ENCODE measurements at places on chromosomes 2 and 18.

DNA sequence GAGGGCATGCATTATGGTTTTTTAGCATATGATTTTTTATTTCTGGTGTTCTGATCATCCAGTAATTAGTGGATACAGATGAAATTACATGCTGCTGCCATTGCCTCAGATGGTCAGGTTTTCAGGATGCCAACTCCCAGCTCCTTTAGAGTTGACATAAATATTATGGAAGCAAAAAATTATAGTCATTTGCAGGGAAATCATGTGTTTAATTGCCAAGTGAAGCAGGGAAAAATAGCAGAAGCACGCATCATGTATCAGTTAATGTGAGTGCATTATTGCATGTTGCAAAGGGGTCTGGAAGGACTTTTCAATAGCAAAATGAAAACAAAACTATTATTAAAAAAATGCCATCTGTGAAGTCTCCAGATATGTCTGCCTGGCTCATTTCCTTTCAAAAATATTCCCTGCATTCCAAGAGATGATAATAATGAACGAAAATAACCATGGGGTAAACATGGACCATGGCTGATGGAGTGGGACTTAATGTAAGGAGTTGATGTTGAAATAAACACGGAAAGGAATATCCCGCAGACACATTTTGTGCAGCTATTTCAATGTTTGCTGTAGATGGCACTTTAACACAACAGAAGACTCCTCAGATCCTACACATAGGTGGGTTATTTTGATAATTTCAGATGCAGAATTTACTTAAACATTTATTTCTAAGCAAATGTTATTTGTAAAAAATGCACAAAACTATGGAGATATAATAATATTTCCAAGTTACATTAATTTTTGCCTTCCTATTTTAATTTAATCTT lies 87.7 kb upstream of the DYNAP start:
- no peak for DNase-seq

GRCh38 chr18:64017870-64018269 lies 48.0 kb downstream of the SERPINB8 start:
- no peak for DNase-seq

- DNase-seq = no peak
Observed at GRCh38 chr18:48719974-48720654, 181.3 kb downstream of the CTIF start.

- no peak for DNase-seq
Observed at GRCh38 chr2:60159519-60159918, 393.9 kb downstream of the BCL11A start.

DNA sequence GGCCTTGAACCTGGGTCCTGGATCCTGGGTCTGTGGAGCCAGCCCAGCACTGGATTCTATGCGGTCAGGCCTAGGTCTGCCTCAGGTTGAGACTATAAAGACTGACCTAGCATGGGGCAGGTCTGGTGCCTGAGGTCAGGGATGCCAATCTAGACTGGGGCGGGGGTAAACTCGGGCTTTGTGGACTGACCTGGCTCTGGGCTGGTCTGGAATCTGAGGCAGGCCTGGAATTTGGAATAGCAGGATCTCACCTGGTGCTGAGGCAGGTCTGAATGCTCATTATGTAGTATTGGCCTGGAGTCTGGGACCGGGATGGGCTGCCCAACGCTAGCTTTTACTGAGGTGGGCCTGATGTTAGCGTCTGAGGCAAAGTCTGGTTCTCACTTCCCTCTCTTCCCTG lies 256.0 kb downstream of the KIAA1328 start:
- DNase-seq = no peak

DNA sequence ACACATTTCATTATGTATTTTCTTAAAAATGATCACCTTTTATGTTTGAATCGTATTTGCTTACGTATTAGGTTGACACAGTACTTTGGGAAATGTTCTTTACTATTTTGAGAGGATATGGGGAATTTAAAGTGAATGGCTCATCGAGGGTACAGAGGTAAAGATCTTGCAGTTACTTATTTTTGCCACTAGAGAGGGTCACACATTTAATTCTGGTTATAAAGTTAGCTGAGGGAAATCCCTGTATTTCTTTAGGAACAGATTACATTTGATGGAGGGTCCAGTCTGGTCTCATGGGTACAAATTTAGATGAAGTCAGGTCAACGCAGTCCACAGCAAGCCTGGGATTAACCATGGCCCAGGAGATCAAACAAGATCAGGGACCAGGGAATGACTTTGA lies 24.5 kb downstream of the DYNC2LI1 start:
- DNase-seq = no peak

DNA sequence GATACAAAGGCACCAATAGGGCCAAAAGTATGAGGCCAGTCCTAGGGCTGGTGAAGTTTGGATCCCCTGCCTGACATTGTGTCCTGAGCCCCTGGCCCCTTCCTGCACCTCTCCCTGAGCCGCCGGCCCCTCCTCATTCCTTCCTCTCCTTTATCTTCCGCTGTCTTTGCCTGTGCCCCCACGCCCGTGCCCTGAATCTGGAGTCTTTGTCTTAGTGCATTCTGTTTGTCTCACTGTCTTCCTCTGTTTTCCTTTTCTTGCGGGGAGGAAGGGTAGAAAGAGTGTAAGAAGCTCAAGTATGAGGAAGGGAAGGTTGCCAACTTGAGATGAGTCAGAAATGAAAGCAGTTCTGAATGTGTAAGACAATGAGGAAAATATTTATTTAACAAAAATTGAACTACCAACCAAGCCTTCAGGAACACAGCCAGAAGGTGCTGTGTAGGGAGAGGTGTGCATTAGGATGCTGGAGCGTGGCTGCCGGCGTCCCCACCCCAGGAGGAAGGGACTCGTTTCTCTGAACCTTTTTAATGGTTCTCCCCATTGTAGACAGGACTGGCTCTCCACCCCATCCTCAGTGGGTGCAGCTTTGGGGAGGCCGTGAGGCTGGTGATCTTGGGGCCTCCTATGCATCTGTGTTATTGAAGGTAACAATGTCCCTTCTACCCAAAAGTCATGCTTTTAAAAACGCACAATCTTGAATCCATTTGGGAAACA lies 133.1 kb downstream of the NEDD4L start:
- no peak for DNase-seq

GRCh38 chr2:17813010-17813741 lies 3.1 kb upstream of the MSGN1 start:
- DNase-seq = no peak

DNA sequence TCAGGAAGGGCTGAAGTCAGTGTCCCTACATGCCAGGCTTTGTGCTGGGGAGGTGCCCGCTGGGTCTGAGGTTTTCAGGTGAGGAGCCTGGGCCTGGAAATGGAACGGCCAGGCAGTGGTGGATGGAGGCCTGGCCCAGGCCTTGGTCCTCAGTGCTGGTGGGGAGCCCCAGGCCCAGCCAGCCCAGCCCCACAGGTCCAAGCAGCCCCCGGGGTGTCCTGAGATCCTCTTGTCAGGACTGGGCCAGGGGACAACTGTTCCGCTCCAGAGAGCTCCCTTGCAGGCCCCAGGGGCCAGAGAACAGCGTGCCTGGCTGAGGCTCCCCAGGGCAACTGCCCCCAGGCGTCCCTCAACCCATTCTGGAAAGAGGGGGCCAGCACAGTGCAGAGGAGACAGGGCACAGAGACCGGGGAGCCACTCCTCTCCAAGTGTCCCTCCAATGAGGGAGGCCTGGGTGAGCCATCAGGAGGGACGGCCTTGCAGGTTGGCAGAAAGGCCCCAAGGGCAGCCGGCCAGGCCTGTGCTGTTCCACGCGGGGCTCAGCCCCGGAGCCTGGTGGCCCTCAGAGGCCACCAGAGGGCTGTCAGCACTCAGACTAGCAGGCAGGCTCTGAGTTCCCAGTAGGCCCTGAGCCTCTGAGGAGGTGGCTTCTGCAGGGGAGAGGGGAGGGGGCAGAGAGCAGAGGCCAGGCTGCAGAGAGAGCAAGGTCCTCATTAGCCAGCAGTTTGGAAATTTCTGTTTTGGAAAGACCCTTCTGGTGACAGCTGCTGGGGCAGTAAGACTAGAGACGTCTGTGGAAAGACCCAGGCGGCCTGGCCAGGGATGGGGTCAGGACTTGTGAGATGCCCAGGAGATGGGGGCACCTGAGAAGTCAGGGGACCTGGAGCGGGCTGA lies 29.4 kb upstream of the SNED1 start:
- no peak for DNase-seq

- no peak for DNase-seq
Observed at GRCh38 chr18:26386441-26386840, 160.2 kb downstream of the TAF4B start.

- DNase-seq = no peak
Observed at GRCh38 chr2:176171351-176172006, 14.4 kb downstream of the HOXD3 start.

DNA sequence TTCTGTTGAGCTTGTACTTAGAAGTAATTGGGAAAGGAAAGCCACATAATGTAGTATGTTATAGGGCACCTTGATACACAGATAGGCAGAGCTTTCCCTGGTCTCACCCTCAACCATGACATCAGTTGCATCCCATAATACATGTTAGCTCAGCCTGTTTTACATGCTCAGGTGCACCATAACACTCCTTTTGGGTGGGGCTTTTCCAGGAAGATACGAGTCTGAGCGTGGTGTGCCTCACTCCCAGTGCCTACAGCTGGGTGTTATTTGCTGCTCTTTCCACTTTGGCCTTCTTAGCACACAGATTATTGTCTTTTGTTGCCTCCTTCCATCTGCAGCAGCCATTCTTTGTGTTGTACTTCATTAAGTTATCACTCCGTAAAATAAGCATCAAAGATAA lies 11.9 kb downstream of the TTC39C start:
- DNase-seq = no peak

GRCh38 chr2:227819398-227819697 lies 5.7 kb downstream of the CCL20 start:
- no peak for DNase-seq

- no peak for DNase-seq
Observed at GRCh38 chr2:182066400-182067087, 80.9 kb downstream of the PPP1R1C start.

- peak; percentile 57 for DNase-seq
Observed at GRCh38 chr2:74261204-74261864, 62.9 kb downstream of the MTHFD2 start.

DNA sequence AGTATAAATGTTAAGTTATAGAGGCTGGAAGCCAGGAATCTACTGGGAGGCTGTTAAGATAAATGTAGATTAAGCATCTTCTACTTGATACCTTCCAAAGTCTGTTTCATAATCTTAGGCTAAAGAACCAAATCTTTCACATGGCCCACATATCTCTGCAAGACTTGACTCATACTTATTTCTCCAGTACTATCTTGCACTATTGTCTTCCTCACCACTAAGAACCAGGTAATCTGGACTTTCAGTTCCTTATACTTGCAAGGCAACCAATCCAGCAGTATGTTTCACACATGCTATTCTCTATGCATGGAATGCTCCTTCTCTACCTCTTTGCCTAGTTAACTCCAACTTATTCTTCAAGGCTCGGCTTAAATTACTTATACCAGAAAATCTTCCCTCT lies 62.2 kb downstream of the RBMS1 start:
- DNase-seq = no peak

GRCh38 chr2:187642498-187642897 lies 88.3 kb upstream of the TFPI start:
- no peak for DNase-seq

All from 8988T (cell line).